ENCODE measurements at places on chromosomes 5 and 9. TPM values are rescaled to one million over a fixed set of nuclear protein-coding genes. Genes with fewer than 3 reads are reported as not detected.

GRCh38 chr5:135373736-135374515, 25.1 kb downstream of the MACROH2A1 start:
- H3K4me3 ChIP-seq, result no peak overlapping the region
- no peaks in the 10 kb centered on the region for H3K27me3 ChIP-seq
- H3K4me1 ChIP-seq, result peaks cover 76% of the 10 kb centered on the region
- peak overlapping the region; percentile 83 for H3K27ac ChIP-seq
- peaks cover 64% of the 10 kb centered on the region for H3K36me3 ChIP-seq

DNA sequence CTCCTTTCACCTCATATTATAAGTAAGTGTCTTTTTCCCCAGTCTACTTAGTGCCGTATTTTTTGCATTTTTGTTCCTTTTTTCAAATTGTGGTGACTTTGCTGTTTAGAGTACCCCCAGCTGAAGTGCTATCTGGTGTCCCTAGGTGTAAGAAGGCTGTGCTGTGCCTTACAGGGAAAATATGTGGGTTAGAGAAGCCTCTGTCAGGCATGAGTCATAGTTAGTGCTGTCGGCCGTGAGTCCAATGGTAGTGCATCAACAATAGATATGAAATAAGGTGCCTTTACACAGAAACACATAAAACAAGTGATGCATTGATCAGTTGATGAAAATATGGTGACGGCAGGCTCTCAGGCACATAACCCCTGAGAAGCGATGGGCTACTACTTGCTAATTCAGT, 20.1 kb downstream of the SYK start:
- H3K36me3 ChIP-seq, result no peaks in the 10 kb centered on the region
- no peak overlapping the region for H3K4me3 ChIP-seq
- peaks cover 23% of the 10 kb centered on the region for H3K27me3 ChIP-seq
- no peaks in the 10 kb centered on the region for H3K4me1 ChIP-seq

The WWC1 gene
- total RNA-seq, result 0.60 TPM

The SLC46A2 gene
- not detected for total RNA-seq
